ENCODE measurements at places on chromosomes 2 and 18. TPM values are rescaled to one million over a fixed set of nuclear protein-coding genes. Genes with fewer than 3 reads are reported as not detected.

Gene PROKR1
- 0.11 TPM for total RNA-seq

Gene CD207
- not detected for total RNA-seq

Gene ADNP2
- total RNA-seq = 33.9 TPM

Gene RGPD3
- 0.09 TPM for total RNA-seq

Gene APLF
- 6.7 TPM for total RNA-seq

Gene VWA3B
- not detected for total RNA-seq
